ENCODE measurements at places on chromosomes 5 and 9.

GRCh38 chr9:89536600-89536999 lies 38.7 kb upstream of the SEMA4D start:
- DNase-seq = no peak

GRCh38 chr5:93909356-93909755 lies 168.0 kb upstream of the POU5F2 start:
- no peak for DNase-seq

DNA sequence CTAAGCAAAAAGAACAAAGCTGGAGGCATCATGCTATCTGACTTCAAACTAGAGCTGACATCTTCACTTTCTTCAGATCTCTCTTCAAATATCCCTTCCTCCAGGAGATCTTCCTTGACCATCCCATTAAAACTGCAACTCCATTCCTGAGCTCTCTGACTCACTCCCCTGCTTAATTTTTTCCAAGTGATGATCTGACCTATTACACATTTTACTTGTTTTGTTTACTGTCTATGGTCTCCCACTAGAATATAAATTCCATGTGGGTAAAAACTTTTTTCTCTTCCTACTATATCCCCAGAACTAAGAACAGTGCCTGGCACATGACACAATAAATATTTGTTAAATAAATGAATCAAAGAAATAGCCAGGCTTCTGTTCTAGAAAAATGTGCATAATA lies 87.5 kb downstream of the SLIT3 start:
- no peak for DNase-seq

GRCh38 chr5:125323613-125324012 lies 577.2 kb upstream of the ZNF608 start:
- DNase-seq = no peak

DNA sequence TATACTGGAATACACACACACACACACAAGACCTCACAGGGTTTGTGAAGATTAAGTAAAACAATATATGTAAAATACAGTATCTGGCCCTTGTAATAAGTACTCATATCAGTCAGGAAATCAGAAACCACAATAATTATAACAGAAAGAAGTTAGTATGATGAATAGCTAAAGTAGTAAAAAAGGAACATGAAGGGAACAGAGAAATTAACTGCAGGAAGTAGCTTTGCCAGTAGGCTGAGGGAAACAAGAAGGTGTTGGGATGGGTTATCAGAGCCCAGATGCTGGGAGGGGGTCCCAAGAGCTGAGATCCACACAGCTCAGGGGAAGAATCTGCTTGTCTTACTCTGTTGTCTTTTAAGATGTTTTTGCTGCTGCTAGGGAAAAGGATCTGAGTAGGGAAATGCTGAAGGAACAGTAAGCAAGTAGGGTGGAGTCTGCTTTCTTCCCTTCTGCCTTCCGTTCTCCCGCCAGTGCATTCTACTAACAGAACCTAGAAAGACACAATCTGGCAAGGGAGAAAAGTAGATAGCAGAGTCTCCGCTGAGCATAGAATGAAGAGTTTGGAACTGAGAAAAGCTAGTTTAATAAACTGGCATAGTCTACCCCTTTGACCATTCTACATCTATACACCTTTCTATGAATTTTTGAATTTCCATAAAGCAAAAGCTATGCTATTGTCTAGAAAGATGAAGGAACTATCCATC lies 55.3 kb upstream of the ALDH1A1 start:
- peak; percentile 62 for DNase-seq

GRCh38 chr9:85117831-85118230 lies 448.3 kb downstream of the NTRK2 start:
- DNase-seq = no peak

Data from GDM1 (cell line).